Activated T-helper 1 cell treated with anti-CD3 and anti-CD28 coated beads, Interleukin-2, amount 50 U/mL, for 16 hours (primary cell): ENCODE measurements at places on chromosomes 1 and 21.

GRCh38 chr1:52574594-52574993, 21.7 kb upstream of the TUT4 start:
- DNase-seq: no peak

DNA sequence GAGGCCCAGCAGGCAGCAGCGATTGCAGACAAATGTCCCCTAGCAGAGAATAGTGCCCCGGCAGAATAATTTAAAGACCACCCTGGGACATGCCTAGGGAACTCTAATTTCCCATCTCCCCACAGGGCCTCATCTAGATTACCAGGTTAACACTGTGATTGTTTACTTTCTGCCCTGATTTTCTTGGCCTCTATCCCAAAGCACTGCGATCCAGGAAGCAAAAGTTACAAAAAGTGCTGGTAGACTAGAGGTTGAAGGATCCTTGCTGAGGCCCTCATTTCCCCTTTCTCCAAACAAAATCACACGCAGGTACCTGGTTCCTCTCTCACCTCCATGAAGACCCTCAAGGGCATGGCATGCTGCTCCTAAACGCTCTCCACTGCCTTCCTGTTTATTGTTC, 229.7 kb downstream of the C1orf94 start:
- DNase-seq: no peak

DNA sequence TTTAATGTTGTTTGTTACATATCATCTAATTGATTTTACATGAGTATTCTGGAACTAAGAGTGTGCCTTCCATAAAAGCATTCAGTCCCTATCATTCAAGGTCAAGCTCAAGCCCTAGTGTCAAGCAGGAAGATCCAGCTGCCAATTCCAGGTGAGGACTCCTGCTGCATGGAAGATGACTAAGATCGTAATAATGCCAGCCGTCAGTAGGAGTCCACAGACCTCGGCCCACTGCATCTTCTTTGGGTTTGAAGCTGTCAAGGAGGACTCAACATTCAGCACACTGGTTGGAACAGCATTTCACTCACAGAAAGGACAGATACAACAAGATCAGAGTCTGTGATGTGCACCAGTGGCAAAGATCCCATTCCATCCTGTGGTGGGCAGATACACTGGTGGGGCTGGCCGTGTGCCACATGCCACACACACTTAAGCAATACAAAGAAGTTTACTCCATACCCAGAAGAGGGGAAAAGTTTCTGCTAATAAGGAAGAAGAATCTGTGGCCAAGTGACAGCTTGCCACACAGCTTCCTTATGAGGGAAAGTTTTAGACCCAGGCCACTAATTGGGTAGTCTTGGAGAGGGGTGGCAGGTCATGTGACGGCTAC, 160.4 kb downstream of the PIK3R3 start:
- DNase-seq: no peak

- DNase-seq: no peak
Observed at GRCh38 chr1:29514361-29515169, 278.2 kb downstream of the PTPRU start.

DNA sequence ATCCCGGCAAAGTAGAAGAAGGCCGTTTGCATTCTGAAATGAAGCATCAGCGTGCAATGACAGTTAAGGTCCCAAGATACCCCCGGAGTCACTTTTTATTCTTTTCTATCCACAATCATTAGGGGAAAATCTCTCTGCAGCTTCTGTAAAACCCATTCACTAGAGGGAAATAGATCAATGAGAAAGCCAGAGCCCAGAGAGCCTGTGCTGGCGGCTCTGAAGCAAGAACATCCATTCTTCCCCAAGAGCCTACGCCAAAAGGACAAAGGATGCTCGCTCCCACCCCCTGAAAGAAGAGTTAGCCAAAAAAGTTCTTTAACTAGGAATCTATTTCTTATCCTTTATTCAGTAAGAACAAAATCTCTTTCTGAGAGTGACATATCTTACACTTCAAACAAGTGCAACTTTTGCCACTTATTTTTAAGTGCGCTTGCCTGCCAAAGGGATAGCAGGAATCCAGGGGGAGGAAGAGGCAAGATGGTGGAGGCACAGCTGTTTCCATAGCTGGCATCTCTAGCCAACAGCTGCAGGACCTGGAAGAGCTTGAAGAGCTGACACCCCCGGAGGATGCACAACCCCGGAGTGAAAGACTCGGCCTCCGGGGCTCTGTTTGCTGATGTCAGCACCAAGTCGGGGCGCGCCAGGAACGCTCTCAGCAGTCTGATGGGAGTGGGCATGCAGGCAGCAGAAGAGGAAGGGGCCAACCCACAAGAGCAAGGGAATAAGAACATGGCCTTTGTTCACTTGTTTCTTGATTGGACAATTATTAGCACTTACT, 68.7 kb downstream of the KCNN3 start:
- no peak for DNase-seq

- DNase-seq: no peak
Observed at GRCh38 chr1:97567000-97567749, 353.7 kb downstream of the DPYD start.

DNA sequence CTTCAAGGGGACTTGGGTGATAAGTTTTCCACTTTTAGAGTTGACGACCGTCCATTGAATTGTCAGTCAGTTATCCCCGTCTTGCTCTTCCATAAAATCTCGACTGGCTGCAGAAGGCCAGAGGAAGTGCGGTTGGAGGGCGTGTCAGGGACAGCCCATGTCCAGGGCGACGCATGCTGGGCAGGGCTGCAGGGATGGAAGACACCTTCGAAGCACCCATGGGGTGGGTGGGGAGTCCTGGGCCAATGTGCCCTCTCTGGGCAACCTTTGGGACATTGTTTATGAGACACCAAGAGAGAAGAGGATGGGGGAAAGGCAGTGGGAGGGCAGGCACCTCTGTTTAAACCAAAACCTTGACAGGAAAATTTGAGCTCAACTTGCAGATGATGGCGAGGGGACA, 38.6 kb upstream of the EDN2 start:
- no peak for DNase-seq

- no peak for DNase-seq
Observed at GRCh38 chr1:86380257-86380861, 15.8 kb downstream of the ODF2L start.

DNA sequence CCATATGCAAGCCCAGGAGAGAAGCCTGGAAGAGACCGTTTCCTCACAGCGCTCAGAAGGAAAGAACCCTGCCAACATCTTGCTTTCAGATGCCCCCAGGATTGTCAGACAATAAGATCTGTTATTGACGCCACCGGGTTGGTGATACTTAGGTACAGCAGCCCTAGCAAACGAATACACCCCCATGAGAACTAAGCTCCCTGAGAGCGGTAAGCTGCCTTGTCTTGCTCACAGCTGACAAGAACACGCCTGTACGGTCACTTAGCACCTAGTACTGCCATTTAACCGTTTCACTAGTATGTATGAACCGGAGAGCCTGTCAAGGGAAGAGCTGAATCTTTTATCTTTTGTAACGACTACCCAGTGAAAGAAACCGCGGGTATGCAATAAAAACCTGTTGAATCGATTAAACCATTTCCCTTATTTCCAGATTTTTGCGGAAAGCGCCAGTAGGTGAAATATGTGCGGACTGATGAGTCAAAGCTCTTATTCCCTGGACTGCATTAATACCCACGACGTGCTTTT, 619 bp upstream of the ZBTB8B start:
- DNase-seq: no peak

DNA sequence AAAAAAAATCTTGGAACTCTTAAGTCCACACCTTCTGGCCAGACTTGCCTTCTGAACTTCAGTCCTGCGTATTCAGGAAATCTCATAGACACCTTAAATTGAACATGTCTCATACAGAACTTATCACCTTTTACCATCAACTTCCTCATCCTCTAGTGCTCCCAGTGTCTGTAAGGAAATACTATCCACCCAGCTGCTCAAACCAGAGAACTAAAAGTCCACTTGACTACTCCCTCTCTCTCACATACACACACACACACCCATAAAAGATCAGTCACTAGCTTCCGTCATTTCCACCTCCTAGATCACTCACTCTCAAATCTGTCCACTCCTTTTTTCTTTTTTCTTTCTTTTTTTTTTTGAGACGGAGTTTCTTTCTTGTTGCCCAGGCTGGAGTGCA, 10.9 kb upstream of the CAP1 start:
- no peak for DNase-seq

GRCh38 chr1:35390600-35391494, 122.3 kb downstream of the ZMYM4 start:
- DNase-seq: no peak

GRCh38 chr1:63916485-63917360, 142.9 kb downstream of the ROR1 start:
- no peak for DNase-seq

DNA sequence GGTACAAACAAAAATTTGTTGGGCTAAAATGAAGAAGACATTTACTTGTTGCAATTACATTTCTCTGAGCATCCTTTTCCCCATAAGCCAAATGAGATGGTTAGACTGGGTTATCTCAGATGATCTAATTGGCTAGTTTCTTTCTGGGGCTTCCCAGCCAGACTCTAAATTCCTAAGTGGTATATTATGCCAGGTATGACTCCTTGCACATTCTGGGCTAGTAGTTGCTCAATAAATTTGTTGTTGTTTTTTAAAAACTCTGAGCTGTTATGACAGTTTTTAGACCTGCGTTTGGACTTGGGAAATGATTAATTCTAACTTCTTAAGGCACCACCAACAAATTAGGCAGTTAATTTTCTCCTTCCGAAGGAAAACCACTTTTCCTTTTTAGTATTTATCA, 66.1 kb downstream of the UCK2 start:
- DNase-seq: no peak

DNA sequence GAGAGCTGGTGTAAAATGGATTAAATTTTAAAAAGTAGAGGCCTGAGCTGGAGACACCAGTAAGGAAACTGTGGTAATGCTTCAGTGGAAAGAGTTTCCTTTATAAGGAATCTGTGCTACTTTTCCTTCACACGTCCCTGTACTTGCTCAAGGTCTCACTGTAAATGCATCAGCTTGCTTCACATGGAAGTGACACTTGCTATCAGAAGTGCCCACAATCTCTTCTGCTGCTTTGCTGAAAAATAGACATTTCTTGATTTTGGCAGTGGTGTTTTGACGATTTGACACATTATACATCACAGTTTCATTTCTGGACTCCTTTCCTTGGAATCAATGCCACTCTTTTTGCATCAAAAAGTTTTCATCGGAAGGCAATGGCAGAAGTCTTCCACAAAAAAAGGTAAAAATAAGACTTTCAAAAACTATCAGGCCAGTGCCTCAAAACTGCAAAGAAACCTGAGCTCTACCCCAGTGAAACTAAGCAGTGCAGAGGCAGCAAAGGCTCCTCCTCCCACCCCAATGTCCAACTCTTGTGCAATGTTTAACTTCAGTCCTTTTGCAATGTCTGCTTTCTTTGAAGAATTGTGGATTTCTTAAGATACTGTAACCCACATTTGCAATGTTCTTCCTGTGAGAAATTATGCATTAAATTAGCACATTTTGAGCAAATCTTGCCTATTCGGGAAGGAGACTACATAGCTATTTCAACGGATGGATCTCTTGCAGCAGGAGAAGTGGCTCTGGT, 18.4 kb upstream of the TSPAN2 start:
- DNase-seq: no peak

- no peak for DNase-seq
Observed at GRCh38 chr1:24154215-24154614, 11.3 kb upstream of the IL22RA1 start.

GRCh38 chr1:150829751-150830150, 21.7 kb upstream of the CTSK start:
- DNase-seq: no peak

GRCh38 chr1:151858030-151858746, 4.7 kb upstream of the THEM5 start:
- DNase-seq: no peak

GRCh38 chr1:243548516-243548915, 292.7 kb downstream of the SDCCAG8 start:
- no peak for DNase-seq

DNA sequence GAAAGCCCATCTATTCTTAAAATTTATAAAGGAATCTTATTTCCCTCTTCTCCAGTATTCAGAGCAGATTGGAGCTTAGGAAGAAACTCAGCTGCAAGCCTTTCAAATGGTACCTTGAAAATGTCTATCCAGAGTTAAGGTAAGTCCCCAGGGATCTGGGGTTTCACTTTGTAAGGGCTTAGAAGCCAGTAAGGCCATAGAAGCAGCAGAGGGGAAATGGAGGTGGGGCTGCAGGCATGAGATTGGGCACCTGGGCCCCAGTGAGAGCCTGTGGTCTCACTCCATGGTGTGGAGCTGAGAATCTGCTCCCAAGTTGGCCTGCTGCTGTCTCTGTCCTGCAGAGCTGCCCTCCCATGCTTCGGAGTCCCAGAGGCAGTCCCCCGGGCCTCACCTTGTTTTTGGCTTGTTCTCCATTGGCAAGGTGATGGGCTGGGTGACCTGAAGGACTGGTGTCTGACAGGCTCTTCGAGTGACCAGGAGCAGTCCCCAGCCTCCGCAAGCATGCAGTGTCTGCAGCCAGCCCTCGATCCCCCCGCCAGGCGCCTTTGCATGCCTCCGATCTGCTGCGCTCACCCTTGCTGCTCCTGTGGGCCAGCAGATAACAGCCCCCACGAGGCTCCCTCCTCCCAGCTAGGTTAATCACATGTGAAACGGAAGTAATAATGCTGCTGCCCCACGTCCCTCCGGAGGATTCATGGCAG, 163.1 kb downstream of the PGBD5 start:
- no peak for DNase-seq

GRCh38 chr1:235442788-235443429, 61.3 kb downstream of the B3GALNT2 start:
- no peak for DNase-seq

DNA sequence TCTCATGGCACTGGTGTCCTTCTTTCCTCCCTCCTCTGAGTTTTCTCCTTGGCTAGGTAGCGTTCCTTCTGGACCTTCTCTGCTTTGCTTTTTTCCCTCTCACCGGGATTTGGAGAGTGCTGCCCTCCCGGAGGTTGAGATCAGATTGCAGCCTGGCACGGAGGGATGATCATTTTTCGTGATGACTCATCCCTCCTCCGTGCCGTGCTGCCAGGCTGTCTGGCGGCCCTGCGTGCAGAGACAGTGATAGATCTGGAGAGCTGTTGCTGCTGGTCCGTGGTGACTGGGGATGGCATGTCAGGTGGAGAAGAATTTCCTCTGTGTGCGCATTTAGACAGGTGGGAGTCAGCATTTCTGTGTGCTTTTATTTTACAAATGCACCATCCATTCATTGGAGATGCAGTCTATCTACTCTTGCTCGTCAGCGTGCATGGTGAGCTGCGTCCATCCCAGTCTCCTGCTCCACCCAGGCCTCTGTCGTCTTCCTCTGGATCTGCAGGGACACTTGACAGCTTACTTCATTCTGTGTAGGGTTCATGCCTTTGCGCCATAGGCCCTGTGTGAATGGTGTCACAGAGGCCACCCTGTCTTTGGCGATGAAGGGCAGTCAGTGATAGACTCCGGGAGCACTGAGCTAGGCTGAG, 104.4 kb downstream of the PCBP3 start:
- DNase-seq: no peak

DNA sequence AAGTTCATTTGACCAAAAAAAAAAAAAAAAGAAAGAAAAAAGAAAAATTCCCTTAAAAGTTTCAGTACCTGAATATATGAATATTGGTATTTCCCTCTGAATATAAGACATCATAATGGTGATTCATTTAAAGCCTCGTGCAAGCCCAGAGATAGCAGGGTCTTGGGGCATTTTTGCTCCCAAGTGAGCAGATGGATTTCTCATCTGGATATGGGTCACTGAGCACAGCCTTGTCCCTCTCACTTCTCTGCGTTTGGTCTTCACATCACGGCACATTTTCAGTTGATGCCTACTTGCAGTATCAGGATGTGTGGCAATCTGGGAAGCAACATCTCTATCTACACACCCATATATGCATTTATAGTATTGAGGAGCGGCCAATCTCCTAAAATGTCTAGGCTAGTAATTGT, 12.7 kb downstream of the CD58 start:
- DNase-seq: no peak
